HCEC 1CT (cell line): ENCODE measurements at places on chromosomes 6 and 20.
A peak's percentile ranks its signal among the peaks of the same experiment; 100 is the strongest.

DNA sequence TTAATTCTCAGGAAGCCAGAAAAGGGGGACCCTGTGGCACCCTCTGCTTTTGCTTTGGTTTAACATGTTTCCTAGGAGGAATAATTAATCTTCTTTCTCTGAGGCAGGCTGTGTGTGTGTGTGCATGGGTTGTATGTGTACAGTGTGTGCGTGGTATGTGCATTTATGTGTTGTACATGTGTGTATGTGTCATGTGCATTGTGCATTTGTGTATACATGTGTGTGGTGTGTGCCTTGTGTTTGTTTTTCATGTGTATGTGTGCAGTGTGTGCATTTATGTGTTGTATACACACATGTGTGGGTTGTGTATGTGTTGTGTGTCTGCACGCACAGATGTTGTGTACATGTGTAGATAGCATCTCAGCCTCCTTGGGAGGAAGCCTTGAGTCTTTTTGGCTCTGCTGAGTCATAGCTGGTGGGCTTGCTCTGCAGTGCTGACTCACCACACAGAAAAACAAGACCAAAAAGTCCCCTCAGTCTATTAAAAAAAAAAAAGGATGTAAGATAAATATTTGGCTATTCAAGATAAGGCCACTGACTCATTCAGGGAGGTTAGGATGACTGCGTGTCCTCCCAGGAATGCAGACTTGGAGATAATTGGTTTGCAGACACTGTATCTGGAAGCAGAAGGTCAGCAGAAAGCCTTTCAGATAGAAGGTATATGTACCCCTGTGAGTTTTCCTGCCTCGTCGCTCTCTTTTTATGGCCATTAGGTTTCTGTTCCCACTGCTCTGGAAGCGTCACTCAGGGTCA lies 58.6 kb downstream of the SYNJ2 start:
- DNase-seq: peak; percentile 92

GRCh38 chr6:37878150-37878710 lies 58.7 kb downstream of the ZFAND3 start:
- DNase-seq: peak; percentile 40

DNA sequence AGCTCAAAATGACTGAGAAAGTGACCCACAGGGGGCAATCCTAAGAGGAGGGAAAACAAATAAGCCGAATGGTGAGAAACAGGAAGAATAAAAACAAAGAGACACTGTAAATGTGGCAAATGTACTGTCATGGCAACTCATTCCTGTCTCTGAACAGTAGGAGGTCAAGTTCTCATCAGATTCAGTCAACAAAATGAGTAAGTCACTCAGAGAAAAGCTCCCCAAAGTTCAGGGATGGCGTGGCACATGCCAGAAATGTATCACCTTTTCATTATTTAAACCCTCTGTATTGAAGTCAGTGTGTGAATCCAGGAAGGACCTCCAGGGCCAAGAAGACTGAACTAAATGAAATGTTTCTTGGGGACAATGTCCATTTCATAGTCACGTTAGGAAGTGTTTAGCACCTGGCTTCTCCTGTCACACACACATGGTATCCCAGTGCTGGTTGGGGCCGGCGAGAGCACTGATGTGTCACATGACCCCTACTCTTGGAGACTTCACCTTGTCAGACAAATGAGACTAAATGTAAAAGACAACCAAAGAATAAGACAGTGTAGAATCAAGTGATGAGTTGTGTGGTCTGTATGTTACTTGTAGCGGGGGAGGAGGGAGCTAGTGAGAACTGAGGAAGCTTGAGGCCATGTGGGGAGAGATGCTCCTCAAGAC lies 20.7 kb downstream of the CNR1 start:
- DNase-seq: no peak

DNA sequence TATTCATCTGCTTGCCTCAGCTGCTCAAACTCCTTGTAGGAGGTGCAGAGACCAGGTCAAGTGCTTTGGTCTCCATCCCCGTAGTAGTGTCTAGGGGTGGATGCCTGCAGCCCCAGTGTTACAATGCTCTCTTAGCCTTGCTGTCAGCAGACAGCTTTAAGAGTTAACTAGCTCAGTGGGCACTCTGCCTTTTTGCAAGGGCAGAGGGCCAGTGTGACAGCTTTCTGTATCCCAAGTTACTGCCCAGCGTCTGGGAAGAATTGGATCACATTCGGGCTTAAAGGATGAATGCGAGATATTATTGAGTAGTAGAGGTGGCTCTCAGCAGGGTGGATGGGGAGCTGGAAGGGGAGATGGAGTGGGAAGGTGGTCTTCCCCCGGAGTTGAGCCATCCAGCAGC lies 339.9 kb upstream of the RNF217 start:
- no peak for DNase-seq

- DNase-seq: no peak
Measured at GRCh38 chr20:6709910-6710595, 57.4 kb upstream of the BMP2 start.

GRCh38 chr6:39256294-39256940 lies 27.1 kb upstream of the KCNK5 start:
- no peak for DNase-seq

- no peak for DNase-seq
Measured at GRCh38 chr20:58042591-58042990, 185.9 kb downstream of the ANKRD60 start.

- no peak for DNase-seq
Measured at GRCh38 chr6:109093732-109094415, 772 bp downstream of the SESN1 start.

DNA sequence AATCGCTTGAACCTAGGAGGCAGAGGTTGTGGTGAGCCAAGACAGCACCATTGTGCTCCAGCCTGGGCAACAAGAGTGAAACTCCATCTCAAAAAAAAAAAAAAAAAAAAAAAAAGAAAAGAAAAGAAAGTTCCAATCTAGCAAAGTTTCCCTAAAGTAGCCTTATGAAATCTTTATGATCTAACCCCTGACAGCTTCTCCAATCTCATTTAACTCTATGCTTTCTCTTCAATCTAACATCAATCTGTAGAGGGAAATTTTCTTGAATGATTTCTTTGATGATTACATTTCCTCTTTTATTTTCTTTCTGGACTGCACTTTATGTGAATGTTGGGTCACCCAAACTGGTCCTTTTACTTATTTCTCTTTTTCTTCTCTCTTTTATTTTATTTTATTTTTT lies 2.2 kb upstream of the SLC18B1 start:
- no peak for DNase-seq

GRCh38 chr6:2754393-2754792 lies 3.7 kb upstream of the MYLK4 start:
- no peak for DNase-seq

GRCh38 chr20:33732166-33732970 lies 572 bp downstream of the ZNF341 start:
- no peak for DNase-seq

- no peak for DNase-seq
Measured at GRCh38 chr20:46552460-46553420, 2.3 kb upstream of the OCSTAMP start.

DNA sequence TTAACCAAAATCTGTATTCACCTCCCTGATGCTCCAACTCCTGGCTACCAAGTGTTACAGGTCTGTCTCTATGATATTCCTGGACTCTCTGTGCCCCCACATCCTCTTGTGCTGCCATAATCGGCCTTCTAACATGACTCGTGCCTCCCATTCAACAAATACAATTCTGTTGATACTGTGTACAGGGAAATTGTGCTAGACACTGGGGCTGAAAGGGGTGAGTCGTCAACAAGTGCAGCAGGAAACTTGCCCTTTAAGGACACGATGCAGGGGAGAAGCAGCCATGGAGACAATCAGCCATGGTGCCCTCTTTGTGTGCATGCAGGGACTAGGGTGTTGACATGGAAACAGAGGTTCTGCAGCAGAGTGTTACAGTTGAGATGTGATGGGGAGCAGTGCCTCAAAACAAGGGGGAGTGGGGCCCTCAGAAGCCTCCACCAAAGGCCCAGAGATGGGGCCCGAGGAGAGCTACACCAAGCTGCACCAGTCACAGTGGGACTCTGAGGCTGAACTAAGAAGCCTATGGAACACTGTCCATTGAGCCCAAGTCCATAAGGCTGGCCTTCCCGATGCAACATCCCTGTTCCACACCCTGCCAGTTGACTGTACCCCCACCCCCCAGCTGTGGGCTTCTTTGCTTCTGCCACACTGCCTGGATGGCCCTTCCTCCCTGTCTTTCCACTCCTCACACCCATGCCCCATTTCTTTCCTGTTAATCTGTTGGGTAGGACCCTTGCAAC lies 3.1 kb downstream of the PCED1A start:
- no peak for DNase-seq

- no peak for DNase-seq
Measured at GRCh38 chr6:5566718-5567117, 305.4 kb downstream of the FARS2 start.

- no peak for DNase-seq
Measured at GRCh38 chr20:51768759-51769517, 748 bp upstream of the ATP9A start.

GRCh38 chr20:1848373-1848772 lies 46.8 kb upstream of the SIRPA start:
- DNase-seq: no peak

DNA sequence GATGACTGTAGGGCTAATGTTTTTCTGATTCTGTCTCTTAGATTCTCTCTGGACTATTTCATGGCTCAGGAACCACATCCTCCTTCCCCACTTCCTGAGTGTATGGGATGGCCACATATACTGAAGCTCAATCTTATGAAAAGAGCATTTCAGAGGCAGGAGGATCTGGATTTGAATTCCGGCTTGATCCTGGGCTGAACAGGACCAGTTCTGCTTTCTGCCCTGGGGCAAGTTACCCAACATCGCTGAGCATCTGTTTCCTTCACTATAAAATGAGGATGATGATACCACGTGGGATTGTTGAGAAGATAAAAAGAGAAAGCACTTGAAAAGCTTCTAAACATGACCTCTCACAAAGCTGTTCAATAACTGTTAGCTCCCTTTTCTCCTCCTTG lies 168.4 kb upstream of the TNFAIP3 start:
- DNase-seq: no peak

DNA sequence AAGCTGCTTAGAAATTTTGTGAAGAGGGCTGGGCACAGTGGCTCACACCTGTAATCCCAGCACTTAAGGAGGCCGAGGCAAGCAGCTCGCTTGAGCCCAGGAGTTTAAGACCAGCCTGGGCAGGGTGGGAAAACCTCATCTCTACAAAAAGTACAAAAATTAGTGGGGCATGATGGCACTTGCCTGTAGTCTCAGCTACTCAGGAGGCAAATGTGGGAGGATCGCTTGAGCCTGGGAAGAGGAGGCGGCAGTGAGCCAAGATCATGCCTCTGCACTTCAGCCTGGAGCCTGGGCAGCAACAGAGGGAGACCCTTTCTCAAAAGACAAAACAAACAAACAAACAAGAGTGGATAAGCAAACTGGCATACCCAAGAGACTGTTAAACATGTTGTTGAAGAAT lies 308.3 kb upstream of the ADGRB3 start:
- DNase-seq: no peak
